Caudate nucleus (tissue), 63 donors: ENCODE measurements at places on chromosomes 5 and 9.

DNA sequence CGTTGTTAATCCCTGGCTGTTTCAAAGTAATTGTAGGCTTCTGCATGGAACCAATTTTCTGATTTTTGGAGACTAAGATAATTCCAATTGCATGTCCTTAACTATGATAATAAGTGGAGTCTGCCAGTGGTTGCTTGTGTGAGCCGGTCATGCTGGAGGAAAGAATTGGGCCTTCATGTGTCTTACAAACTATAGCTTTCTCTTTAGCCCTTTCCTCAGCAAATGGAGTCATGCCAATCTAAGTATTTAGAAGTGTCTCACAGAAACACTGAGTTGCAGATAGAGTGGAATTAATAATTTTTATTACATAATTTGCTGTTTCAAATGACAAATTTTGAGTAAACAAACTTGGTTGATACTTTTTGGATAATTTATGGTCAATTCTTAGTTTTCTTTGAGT, 200.4 kb downstream of the FBXL7 start:
- no peak for DNase-seq

- DNase-seq, result no peak
Observed at GRCh38 chr5:175814691-175815090, 56.7 kb upstream of the CPLX2 start.

DNA sequence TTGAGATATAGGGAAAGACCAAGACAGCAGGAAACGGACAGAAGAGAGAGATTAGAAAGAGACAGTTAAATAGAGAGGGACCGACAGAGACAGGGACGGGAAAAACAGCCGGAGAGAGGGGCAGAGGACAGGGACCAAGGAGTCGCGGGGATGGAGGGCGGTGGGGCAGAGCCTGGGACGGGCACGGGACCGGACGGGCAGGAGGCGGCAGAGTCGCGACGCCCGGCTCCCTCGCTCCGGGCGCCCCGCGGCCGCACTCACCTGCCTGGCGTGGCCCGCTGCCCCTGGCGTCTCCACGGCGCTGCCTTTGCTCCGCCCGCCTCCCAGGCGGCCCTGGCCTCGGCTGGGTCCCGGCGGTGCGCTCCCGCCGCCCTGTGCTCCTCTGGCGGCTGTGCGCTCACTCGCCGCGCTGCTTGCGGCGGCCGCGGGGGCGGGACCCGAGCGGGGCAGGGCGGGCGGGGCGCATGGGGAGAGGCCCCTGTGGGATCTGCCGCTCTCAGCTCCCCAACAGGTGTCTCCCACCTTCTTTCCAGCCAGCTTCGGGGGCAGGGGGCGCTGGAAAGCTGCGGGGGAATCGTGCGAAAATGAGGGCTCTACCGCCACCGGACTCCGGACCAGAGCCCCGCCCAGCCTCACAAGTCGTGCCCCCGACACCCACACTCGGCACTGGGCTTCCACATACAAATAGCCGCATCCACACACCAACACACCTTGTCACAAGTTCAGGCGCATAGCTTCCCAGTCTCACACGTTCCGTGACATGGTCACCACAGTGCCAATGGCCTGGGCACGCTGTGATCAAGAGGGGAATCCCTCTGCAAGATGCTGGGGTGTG, at the start of gene ARID3C:
ARID3C (minus strand) TSS at position 411 of the 835 bp plus-strand sequence. CDS start 1,052 bp downstream, outside the sequence.
- DNase-seq, result no peak

DNA sequence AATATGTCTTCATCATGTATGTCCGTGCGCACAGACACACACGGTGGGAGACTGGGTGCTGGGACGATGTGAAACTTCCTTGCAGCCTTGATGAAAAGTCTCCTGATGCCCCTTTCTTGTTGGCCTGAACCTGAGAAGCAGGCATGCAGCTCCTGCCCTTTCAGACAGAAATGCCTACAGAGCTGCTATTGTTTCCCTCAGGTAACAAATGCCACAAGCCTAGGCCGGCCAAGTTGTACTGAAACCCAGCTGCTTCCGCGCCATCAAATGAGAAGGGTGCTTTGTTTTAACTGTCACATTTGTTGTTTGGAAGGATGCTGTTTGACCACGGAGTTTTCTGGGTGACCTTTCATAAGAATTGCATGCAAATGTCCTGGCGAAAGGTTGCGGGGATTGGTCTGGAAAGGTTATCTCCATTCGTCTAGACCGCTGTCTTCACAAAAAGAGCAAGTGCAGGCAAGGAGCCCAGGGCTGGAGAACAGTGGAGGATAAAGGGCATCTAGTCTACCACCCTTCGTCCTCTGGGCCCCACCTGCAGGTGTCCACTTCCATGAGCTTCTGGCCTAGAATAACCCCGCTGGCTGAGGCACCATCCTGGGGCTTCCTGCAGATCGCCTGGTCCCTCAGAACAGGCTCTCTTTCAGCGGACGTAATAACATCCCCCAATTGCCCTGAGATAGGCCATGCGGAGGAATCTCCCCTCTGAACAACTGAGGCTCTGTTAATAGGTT, 197.2 kb downstream of the SEMA6A start:
- no peak for DNase-seq

DNA sequence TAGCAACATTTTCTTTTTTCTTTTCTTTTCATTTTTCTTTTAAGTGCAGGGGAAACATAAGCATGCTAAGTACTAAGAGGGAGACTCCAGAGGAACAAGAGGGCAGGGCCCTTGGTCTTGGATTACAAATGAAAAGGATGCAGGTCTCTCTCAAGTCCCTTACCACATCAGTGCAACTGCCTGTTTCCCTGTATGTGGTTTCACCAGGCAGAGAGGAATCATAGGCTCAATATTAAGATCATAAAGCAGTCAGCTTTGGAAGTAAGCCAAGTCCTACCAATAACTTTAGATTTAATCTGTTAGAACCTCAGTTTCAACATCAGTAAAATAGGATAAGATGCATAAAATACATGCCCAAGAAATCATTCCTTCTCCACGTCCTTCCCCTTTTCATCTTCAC, 422.7 kb upstream of the PAPPA start:
- DNase-seq, result no peak

DNA sequence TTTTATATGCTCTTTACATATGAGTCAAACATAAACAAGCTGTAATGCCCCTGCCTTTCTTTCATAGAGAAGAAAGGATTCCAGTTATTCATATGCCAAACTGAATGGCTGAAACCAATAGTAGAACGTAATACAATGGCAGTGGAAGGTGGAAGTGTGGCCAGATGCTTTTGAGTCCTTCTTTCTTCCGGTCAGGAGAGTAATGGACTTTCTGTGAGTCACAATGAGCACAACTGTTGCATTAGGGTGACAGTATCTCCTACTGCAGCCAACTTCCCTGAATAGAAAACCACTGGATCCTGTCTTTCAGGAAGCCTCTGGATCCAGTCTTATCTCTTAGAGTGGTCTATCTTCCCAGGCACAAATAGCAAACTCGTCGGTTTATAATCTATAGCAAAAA, 855.2 kb downstream of the MAT2B start:
- DNase-seq, result no peak

- no peak for DNase-seq
Observed at GRCh38 chr9:24041160-24041690, 215.2 kb upstream of the ELAVL2 start.

GRCh38 chr5:117872798-117873368, 1115.5 kb downstream of the DTWD2 start:
- DNase-seq, result no peak

DNA sequence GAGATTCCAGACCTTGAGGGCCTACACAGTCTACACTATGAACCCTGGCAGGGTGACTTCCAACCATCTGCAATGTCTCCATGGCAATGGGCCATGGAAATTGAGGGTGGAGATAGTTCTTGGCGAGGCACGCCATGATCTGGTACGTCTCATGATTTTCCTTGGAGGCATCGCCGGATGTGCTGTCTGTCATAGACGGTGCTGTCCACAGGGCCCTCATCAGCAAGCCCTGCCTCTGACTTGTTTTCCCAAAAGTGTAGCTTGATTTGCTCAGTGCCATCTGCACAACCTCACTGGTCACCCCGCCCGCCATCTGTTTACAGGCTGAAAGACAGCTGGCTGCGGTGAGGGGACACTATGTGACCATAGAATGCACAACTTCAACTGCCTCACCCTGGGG, 73.5 kb downstream of the BOD1 start:
- no peak for DNase-seq

- DNase-seq, result no peak
Observed at GRCh38 chr5:180070756-180071530, 616 bp downstream of the RNF130 start.

DNA sequence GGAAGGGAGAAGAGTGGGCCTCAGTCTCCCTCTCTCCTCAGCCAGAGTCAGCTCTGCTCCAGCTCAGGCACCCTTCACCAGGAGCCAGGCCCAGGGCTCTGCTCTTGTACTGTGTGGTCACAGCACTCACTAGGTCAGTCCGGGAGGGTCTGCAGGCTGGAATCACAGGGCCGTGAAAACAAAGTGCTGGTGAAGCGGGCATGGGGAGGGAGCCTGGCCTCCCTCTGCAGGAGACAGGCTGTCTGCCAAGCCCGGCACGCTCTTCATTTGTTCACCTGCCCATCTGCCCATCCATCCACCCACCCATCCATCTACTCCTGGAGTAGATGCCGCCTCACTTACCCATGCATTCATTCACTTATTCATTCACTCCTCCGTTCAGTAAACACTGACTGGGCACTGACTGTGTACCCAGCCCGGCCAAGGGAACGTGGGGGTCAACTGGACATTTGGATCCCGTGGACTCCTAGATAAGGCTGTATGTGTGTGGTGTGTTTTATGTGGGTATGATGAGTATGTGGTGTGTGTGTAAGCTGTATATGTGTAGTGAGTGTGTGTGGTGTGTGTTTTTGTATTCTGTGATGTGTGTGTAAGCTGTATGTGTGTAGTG, 3.6 kb downstream of the SPAAR start:
- no peak for DNase-seq

DNA sequence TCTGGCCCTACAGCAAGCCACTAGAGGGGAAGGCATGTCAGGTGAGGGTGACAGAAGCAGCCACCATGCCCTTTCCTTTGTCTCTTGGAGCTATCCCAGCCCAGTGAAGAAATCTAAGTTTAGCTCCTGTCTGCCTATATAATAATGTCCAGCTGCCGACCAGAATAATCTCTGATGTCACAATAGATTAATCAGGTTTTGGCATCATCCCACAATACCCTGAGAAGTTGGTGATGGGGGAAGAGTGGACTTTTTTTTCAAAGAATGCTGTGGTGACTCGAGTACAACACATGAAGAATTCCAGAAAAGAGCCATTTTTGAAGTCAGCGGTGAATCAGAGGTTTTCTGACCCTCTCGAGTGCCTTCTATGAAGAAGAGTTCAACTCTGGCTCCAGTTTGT, 1.7 kb upstream of the TSLP start:
- no peak for DNase-seq

GRCh38 chr5:121503111-121503840, 348.4 kb upstream of the FTMT start:
- no peak for DNase-seq

DNA sequence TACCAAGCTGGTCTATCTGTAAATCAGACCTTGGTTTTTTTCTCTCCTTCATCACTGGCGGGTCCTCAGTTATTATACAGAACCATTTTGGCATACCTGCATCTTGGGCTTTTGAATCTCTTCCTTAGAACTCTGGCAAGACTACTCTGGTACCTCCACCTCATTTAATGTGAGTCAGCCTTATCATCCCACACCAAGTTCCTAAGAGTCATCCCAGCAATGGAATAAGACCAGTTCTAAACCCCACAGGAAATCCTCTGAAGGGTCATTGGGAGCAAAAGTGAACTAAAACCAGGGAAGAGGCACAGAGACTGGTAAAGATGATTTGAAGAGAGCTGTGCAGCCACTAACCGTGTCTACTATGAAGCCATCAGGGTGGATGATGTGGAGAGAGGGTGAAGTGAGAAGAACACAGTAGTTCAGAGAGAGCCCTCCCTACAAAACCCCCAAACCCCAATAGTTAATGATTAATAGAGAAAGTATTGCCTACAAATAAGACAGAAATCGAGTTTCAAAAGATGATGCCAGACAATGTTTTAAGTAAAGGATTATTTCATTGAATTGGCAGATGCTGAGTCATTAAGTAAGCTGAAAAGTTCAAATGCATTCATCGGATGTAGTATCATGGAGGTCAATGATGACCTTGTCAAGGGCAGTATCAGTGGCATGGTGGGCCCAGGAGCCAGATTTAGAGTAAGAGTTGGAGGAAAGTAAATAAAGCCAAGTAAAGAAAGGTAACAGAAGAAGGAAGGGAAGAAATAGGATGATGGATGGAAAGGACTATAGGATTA, 85.4 kb downstream of the PCSK1 start:
- no peak for DNase-seq

GRCh38 chr5:132641841-132642240, 16.1 kb upstream of the IL13 start:
- no peak for DNase-seq

DNA sequence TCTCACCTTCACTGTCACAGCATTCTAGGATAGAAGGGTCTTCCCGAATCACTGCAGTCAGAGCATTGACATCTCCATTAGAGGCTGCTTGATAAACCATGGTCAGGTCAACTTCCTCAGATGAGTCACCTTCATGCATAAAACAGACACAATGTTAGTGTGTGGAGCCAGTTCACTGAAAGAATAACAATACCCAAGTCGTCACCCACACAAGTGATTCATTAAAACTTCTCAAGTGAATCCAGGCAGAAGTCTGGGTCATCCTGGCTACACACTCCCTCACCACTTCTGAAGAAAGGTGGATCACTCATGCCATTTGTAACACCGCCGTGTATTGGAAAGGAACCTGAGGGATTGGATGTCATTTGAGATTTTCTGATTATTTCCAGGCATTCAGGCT, 49.6 kb downstream of the ANKRD55 start:
- no peak for DNase-seq

GRCh38 chr5:72622170-72622760, 115.1 kb upstream of the ZNF366 start:
- DNase-seq, result no peak

DNA sequence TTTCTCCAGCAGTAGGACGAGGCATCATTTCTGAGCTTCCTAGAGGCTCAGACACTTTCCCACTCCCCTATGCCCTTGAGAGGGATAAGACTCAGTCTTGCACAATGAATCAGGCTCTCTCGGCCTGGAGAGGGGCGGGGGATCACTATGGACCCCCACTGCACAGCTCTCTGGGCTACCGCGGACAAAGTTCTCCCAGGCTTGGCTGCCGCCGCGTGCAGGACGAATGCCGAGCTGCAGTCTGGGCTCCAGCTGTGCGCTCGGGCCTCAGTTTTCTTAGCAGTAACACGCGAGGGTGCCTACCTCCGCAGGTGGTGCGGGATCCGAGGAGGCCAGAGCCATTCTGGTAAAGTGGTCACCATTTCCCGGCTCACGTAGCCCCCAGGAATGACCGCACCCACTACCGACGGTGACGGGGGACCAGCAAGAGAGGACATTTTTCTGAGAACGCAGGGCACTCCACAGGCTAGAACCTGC, 3.4 kb upstream of the MYORG start:
- no peak for DNase-seq

DNA sequence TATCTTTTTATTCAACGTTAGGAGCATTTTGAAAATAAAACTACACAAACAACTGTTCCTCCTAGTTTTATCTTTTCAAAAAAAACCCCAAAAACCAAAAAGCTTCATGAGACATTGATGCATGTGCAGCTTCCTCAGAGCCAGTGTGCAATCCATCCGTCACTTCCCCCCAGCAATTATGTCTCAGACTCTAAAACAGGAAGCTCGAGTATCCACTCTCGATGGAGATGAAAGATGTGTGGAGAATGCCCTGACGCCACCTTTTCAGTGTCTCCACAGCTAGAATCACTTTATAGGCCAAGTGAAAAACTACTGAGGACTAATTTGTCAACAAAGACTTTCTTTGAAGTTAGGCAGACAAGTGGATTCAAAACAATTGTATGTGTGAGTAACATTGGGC, 408.9 kb upstream of the SMARCA2 start:
- no peak for DNase-seq
